ENCODE measurements at places on chromosomes 4 and X.

- no peak for DNase-seq
Observed at GRCh38 chrX:28884823-28885222, 297.6 kb downstream of the IL1RAPL1 start.

GRCh38 chr4:47968847-47969246, 47.6 kb downstream of the CNGA1 start:
- no peak for DNase-seq

DNA sequence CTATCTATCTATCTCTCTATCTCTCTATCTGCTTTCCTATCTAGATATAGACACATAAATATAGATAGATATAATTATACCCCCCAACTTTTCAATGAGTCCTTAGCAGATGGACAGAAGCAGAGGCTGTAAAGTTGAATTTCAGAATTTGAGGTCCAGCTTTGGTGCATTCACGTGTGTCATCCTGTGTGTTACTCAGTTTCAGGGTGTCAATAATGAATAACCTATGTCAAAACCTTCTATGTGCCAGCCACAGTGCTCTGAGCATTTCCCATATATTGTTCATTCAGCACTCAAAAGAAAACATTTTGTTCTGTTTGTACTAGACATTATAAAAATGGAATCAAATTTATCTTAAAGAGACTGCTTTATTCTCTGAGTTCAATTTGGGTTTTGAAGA, 310.0 kb downstream of the ARHGAP24 start:
- no peak for DNase-seq

DNA sequence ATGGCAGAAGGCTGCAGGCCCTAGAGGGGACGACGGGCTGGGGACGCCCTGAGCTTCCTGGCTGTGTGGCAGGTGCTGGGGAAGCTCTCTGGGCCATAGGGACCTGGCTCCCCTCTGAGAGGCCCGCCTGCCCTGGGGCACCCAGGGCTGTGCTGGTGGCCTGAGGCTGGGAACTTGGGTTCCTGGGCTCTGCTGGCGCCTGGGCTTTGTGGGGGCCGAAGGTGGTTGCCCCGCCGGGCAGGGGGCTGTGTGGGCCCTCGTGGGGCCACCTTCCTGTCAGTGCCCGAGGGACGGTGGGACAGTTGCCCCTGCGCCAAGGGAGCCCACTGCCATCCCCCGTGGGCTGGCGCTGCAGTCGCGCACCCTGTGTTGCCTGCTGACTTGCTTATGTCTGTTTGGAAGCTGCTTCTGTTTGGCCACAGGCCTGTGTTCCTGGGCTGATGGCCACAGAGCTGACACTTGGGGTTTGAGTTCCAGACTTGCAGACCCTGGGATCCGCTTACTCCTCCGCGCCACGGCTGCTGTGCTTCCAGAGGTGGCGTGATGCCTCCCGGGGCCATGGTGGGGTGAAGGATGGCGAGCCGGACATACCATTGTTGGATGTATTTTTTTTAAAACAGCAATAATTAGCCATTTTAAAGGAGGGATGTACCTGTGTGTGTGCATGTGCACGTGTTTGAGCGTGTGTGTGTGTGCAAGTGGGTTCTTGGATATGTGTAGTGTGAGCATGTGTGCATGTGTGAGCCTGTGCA, 8.5 kb downstream of the NAT8L start:
- DNase-seq: no peak

GRCh38 chrX:87873347-87873941, 355.8 kb downstream of the KLHL4 start:
- DNase-seq: no peak

- no peak for DNase-seq
Observed at GRCh38 chrX:103518571-103518970, 718 bp downstream of the RAB40A start.

- no peak for DNase-seq
Observed at GRCh38 chr4:13733817-13734216, 106.3 kb upstream of the BOD1L1 start.

DNA sequence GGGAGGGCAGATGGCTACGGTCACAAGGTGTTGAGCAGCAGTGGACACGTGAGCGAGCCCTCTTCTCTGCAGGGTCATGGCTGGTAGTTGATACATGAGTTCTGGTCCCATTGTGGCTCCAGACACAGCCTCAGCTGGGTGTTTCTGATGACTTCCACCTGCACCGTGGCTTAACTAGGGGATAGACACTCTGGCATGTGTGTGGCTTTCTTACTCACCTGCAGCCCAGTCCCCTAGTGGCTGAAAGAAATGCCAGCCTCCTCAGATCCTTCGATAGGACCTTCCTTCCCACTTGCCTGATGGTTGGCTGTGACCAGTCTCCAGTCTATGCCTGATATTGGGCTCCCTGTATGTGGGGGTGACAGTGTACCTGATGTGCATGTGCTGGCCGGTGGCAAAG, 5.0 kb downstream of the GPR78 start:
- DNase-seq: no peak

GRCh38 chr4:109177096-109177810, 125.2 kb downstream of the COL25A1 start:
- DNase-seq: no peak

- DNase-seq: no peak
Observed at GRCh38 chrX:12463052-12463451, 324.8 kb downstream of the FRMPD4 start.

- DNase-seq: no peak
Observed at GRCh38 chr4:168475745-168476144, 4.5 kb downstream of the DDX60L start.

DNA sequence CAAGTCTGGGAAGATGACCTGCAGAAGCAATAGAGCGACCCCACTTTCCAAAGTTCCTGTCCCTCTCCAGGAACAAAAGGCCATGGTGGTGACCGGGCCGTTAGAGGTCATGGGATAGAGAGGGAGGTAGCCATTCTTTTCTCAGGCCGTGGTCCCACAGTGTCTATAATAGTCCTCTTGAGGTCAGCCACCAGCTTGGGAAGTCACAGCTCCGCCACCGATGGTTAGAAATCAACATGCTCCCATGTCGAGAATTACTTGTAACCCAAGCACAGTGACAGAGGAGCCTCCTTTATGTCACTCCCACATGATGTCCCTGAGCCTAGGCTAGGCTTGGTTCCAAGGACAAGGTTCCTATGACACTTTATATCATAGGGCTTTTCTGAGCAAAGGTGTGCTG, 48.3 kb upstream of the CBR4 start:
- DNase-seq: no peak

DNA sequence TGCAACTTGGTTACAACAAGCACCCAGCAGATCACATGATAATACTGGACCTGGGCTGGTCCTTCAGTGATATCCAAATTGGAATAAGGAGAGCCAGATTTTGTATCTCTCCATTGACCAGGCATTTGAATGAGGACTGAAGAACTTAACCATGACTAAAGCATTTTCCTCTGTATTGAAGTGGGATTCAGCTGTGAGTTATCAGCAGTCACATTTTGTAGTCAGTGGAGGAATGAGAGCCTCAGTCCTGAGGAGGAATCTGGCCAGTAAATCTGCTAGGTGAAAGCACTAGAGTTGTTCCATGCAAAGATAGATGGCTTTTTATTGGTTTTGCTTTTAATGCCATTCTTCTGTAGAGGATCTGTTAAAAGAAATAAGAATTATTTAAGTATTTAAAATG, 1506.0 kb downstream of the PCDH7 start:
- DNase-seq: no peak

DNA sequence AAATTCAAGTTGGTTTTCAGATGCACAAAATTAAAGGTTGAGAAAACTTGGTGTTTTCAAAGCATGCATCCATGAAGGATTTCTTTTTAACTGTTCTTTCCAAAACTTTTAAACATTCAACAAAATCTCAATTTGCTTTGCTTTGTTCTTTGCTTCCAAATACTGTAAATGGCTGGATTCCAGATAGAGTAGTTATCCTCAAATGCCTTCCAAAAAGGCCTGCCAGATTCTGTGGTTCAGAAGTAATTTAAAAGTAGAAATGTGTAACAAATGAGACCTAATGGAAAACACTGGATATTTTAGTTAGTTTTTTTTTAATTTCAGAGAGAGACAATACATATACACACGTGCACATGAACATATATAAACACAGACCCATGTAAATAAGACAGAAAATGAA, 97.3 kb downstream of the NR3C2 start:
- DNase-seq: no peak

DNA sequence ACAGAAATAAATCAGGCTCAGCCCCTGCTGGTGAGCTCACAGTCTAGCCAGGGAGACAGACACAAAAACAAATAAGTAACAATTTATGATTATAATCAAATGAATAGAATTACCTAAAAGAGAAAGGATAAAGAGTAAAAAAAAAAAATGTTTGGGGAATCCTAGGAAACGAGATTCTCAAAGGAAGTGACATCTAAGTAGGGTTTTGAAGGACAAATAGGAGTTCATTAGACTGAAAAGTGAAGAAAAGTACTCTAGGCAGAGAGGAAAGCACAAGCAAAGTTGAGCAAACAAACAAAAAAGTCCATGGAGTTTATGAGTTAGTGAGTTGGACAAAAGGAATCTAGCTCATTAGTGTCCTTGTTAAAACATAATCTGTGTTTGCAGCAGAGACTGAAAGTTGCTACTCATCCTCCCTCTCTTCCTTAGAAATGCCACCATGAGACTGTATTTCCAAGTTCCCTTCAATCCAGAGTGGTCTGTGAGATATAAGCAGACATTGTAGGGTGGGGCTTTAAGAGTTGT, 145.6 kb downstream of the SPATA18 start:
- DNase-seq: no peak

DNA sequence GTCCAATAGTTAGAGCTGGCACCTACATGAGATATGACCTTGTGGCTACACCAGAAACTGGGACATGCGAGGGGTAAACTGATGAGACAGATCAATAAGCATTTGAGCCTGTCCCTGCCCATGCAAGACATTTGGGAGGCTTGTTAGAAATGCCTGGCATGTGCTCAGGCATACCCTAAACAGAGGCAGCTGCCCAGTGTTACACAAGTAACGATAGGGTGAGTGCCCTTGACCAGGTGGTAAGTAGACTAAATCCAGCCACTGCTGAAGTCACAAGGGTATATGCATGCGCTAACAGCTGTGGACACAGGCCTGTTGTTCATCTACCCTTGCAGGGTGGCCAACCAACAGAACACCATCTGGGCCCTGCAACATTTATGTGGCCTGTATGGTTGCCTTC, 56.1 kb upstream of the CCDC149 start:
- no peak for DNase-seq

- DNase-seq: no peak
Observed at GRCh38 chr4:143184217-143184502, 557 bp upstream of the USP38 start.

DNA sequence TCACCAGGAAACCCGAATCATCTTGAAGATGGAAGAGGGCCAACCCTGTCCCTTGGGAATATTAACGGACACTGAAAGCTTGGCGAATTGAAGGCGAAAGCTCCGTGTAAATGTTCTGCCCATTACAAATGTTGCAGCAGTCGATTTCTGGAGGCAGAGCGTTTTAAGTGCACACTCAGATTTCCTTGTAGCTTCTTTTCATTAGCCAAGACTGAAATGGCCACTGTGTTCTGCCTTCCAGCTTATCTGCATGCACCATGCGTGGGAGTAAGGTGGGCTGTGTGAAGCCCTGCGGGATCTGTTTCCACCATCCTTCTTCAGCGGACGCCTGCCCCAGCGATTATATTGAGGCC, 1.3 kb downstream of the SMIM20 start:
- DNase-seq: no peak

DNA sequence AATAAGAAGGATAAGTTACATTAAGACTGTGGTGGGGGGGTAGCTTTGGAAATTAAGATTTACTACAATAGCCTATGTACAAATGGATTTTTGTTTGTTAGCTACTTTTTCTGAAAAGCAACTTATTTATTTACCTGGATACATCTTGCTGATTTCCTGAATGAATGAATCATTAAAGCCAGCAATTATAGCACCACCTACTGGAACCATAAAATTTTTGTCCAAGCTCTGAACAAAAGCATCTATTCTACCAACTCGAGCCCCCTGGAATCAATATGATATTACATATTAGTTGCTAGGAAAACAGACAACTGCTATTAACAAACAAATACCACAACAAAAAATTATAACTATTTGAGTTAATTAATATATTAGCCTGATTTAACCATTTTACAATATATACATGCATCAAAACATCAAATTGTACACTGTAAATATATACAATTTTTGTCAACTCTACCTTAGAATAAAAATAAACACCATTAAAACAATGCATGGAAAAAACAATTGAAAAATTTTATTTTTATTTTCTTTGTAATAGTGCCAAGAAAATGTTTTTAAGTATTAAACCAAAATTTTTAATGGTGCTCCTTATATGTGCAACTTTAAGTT, 15.3 kb downstream of the SEPSECS start:
- DNase-seq: no peak

GRCh38 chr4:112674376-112674775, 37.4 kb downstream of the LARP7 start:
- DNase-seq: no peak

DNA sequence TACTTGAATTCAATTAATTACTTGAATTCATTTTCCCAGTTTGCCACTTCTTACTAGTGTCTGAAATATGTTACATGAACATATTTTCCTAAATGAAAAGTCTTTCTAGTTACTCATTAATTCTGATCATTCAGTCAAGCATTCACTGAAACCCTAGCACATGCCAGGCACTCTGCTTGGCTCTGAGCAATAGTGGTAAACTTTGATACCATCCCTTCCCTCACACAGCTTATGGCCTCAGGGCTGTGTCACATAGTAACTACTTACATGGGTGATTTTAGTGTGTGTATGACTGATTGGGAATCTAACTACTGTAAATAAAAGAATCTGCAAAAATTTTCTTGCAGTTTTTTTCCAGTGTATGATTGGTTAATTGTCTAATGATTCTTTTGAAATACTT, 32.7 kb downstream of the METAP1 start:
- no peak for DNase-seq

GRCh38 chr4:134807231-134807745, 605.7 kb upstream of the PABPC4L start:
- no peak for DNase-seq

DNA sequence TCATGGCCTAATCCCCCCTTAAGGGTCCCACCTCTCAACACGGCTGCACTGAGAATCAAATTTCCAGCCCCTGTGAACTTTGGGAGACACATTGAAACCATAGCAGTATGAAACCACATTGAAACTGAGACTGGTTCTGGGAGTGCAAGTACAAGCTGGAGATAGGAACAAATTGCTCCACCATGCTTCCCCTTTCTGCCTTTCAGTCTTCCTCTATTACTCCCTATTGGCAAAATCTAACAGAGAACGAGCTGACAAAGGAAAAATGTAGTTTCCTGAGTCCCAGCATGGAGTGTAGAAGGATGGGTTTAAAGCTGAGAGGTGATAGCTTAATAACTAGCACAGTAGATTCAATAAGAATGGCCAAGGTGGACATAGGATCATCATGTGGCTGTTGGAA, 161.7 kb upstream of the RPL34 start:
- DNase-seq: no peak

GRCh38 chr4:100095729-100096595, 94.3 kb downstream of the DDIT4L start:
- peak; percentile 13 for DNase-seq

DNA sequence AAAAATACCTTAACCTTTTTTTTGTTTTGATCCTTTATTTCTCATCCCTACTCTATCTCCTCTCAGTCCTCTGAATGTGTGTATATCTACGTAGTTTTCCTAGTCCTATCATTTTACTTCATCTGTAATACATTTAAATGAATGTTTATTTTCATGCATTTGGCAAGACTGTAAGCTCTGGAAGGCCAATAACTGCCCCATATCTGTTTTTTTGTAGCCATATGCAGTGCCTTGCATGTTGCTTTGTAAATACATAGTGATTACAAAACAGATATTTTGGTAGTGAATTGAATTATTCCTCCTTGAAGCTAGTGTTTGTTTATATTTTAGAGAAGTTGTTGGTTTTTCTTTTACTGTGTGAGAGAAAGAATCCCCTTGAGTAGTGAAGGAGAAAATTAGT, 450.2 kb downstream of the PCDH18 start:
- no peak for DNase-seq

GRCh38 chr4:90002441-90003062, 107.9 kb downstream of the MMRN1 start:
- no peak for DNase-seq
